ENCODE measurements at places on chromosomes 7 and 10. TPM values are rescaled to one million over a fixed set of nuclear protein-coding genes. Genes with fewer than 3 reads are reported as not detected.

HTRA1 gene
- not detected for total RNA-seq

BHLHA15 gene
- 0.94 TPM for total RNA-seq

AKR1D1 gene
- not detected for total RNA-seq

NODAL gene
- not detected for total RNA-seq

CCAR1 gene
- total RNA-seq = 86.3 TPM

IDI2 gene
- not detected for total RNA-seq

C10orf62 gene
- total RNA-seq = not detected

HOXA9 gene
- total RNA-seq = not detected

BUD31 gene
- total RNA-seq = 118 TPM

CACNA2D1 gene
- not detected for total RNA-seq

VGF gene
- not detected for total RNA-seq

CYP2C18 gene
- not detected for total RNA-seq

MSS51 gene
- total RNA-seq = 2.0 TPM

INSYN2A gene
- total RNA-seq = not detected

SFTPA1 gene
- not detected for total RNA-seq

CPN1 gene
- total RNA-seq = not detected

ZDHHC16 gene
- 25.2 TPM for total RNA-seq

CLRN3 gene
- total RNA-seq = not detected

SMC3 gene
- total RNA-seq = 69.7 TPM

NXPH1 gene
- not detected for total RNA-seq

CUL2 gene
- 40.2 TPM for total RNA-seq

CALHM3 gene
- total RNA-seq = not detected

ASB10 gene
- total RNA-seq = not detected

WNT8B gene
- total RNA-seq = 0.38 TPM

PLA2G12B gene
- not detected for total RNA-seq

CDK13 gene
- 32.2 TPM for total RNA-seq

SFRP5 gene
- 0.60 TPM for total RNA-seq

NKX1-2 gene
- total RNA-seq = not detected

SUN3 gene
- not detected for total RNA-seq

AGAP3 gene
- 20.6 TPM for total RNA-seq

AASS gene
- 0.76 TPM for total RNA-seq

CYP3A4 gene
- not detected for total RNA-seq

ZWINT gene
- 65.4 TPM for total RNA-seq

MYPN gene
- total RNA-seq = not detected

SLC26A3 gene
- not detected for total RNA-seq

PRPS1L1 gene
- total RNA-seq = not detected

HECW1 gene
- not detected for total RNA-seq

HOXA5 gene
- total RNA-seq = not detected

C10orf67 gene
- total RNA-seq = 0.32 TPM

SLC12A9 gene
- total RNA-seq = 10.2 TPM

PTPRN2 gene
- total RNA-seq = 0.65 TPM

OR2A5 gene
- total RNA-seq = not detected

HYAL4 gene
- not detected for total RNA-seq

PIK3AP1 gene
- 4.1 TPM for total RNA-seq

ZSCAN21 gene
- total RNA-seq = 6.3 TPM

GIMAP5 gene
- total RNA-seq = 40.7 TPM

PRLHR gene
- total RNA-seq = not detected

VWDE gene
- total RNA-seq = 1.7 TPM

SFMBT2 gene
- total RNA-seq = 27.6 TPM

GDF10 gene
- 1.5 TPM for total RNA-seq

ZNF727 gene
- not detected for total RNA-seq

ZNF117 gene
- total RNA-seq = 5.8 TPM

CDHR3 gene
- 0.74 TPM for total RNA-seq

COL28A1 gene
- total RNA-seq = not detected

ANKRD22 gene
- total RNA-seq = not detected

ACSL5 gene
- total RNA-seq = 33.7 TPM

AGMO gene
- total RNA-seq = not detected

MOGAT3 gene
- total RNA-seq = not detected

ADRB1 gene
- 0.40 TPM for total RNA-seq

All from activated CD8-positive, alpha-beta T cell treated with anti-CD3 and anti-CD28 coated beads for 36 hours (primary cell).